Mammary epithelial cell (primary cell): ENCODE measurements at places on chromosomes 6 and 20.
A peak's percentile ranks its signal among the peaks of the same experiment; 100 is the strongest.

DNA sequence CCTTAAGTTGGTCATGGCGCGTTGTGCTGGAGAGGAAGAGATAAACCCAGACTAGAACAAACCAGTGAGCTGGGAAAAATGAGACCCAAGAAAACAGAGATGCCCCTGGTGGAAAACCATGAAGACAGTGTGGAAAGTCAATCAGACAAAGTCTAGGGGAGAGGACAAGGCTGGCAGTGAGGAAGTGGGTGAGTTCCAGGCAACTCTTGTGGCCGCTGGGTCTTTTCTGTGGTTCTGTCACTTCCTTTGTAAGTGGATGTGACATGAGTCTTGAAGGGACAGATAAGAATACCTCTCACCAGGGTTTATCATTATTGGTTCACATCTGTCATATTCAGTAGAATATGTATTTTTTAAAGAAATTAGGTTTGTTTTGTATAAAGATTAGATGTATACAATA lies 738.4 kb downstream of the DHX35 start:
- no peak for DNase-seq

GRCh38 chr6:39496915-39497314 lies 174.4 kb upstream of the KCNK16 start:
- DNase-seq: no peak

- DNase-seq: peak; percentile 43
Observed at GRCh38 chr6:16925461-16925860, 164.2 kb upstream of the ATXN1 start.

GRCh38 chr6:141164042-141164743 lies 968.5 kb upstream of the GJE1 start:
- no peak for DNase-seq

GRCh38 chr6:88983532-88983931 lies 20.1 kb upstream of the RNGTT start:
- peak; percentile 19 for DNase-seq

DNA sequence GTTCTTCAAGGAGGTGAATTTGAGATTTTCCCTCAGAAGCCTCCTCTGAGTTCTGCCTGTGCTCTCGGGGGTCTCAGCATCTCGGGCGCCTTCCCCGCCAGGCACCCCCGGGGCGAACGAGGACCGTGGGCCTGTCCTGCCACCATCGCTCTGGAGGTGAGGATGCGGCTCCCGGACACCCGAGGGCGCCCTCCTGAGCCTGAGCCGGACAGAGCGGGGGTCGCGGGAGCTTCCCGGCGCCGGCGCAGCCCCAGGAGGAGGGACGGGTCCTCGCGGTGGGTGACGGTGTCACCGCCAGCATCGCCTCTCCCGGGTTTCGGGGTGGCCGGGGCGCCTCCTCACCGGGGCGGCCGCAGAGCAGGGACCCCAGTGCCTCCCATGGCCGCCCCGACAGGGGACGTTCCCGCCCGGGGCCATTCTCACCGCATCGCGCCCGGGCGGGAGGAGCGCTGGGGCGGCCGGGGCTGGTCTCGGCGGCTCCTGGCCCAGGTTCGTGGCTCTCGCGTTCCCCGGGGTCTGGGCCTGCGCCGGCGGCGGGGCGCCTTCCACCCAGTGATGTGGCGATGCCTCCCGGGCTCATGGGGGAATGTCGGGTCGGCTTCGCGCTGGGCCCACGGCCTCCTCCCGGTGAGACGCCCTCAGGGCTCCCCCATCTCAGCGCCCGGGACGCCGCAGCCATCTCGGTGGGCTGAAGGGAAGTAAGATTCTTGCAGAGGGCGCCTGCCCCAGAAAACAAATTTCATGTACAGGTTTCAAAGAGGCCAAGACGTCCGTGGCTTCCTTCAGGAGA lies 210.5 kb downstream of the ERMARD start:
- no peak for DNase-seq

- no peak for DNase-seq
Observed at GRCh38 chr6:87654122-87654521, 47.9 kb downstream of the AKIRIN2 start.

GRCh38 chr6:38273325-38273724 lies 366.4 kb downstream of the BTBD9 start:
- DNase-seq: no peak

DNA sequence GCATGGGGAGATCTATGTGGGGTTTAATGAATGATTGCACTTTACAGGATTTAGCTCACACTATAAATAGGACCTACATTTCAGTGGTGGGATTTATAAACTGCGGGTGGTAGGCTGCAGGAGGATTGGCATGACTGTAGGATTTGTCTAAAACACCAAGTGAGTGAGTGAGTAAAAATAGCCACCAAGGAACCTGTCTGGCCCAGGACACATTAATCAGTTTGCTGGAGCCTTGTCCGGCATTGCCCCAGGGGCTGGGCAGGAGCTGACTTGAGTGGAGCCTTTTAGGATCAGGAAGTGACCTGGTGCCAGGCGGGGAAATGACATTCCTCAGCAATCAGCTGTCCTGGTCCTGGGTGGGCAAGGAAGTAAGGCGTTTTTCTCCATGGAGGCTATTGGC lies 278.7 kb upstream of the PRND start:
- peak; percentile 56 for DNase-seq

DNA sequence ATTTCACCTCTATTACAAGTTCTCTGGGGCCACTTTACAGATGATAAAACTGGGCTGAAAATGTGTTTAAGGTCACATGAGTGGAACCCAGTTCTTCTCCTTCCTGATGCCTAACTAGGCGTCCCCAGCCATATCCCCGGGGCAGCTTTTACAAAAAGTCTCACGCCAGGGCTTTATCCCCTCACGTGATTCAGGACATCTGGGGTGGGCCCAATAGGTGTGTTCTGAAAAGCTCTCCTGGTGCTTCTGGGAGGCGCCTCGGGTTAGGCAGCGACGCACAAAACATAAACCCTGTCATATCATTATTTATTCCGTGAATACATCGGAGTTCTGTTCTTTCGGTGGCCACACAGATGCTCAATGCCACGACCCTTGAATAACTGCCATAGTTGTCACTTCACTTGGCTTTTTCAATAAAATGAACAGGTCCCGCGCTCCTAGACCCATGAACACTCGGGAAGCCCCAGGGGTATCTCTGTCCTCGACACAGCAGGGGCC lies 32.1 kb downstream of the SF3B5 start:
- DNase-seq: no peak

GRCh38 chr6:112457886-112458285 lies 110.8 kb downstream of the RFPL4B start:
- DNase-seq: no peak

GRCh38 chr6:150987855-150988464 lies 122.5 kb downstream of the MTHFD1L start:
- DNase-seq: no peak

DNA sequence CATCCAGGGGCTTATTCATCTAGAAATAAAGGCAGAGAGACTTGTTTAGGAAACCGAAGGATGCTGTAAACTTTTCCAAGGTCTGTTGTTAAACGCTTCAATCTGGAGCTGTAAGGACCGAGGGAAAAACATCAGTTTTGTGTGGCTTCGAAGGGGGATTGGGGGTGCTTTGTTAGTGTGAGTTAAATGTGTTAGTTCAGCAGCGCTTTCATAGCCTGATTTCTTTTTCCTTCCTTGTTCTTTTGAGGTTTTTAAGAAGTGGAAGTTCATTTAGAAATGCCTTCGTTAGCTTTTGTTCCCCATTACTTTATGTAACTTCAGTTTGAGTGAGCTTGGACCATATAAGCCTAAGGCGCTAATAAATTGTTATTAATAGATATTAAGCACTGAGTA lies 1.5 kb downstream of the ANKS1A start:
- DNase-seq: no peak

DNA sequence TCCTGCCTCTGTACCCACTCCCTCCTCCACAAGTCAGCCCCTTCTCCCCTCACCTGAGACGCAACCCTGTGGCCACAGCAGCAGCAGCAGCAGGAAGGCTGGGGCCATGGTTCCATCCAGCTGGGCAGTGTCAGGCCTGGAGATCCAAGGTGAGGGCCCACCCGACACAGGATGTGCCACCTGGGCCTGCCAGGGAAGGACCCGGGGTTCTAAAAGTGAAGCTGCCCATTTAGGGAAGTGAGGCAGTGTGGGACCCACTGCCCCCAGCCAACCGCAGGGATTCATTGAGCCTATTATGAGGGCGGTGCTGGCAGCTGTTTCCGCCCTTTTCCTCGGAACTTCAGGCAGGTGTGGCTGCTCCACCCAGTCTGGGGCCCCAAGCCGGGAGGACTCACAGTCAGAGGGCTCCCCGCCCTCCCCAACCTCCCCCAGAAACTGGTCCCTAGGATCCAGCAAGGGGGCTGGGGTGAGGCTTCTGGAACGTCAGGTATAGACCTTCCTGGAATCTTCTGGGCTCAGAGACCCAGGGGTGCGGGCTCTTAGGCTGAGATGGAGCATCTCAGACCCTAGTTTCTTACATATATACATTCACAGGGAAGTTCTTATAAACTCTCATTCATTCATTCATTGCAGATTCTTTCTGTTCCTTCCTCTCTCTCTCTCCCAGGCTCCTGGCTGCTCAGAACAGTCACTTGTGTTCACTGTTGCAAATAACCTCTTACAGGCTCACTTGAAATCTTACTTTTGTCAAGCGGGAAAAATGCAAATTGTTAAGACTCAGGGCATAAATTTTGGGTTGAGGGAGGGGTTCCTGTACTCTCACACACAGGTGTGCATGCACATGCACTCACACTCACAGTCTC lies at the start of gene TREML2:
TSS of gene TREML2 (minus strand) at position 249 of the 863 bp plus-strand sequence. CDS start at position 108, 141 bp downstream.
- DNase-seq: no peak

DNA sequence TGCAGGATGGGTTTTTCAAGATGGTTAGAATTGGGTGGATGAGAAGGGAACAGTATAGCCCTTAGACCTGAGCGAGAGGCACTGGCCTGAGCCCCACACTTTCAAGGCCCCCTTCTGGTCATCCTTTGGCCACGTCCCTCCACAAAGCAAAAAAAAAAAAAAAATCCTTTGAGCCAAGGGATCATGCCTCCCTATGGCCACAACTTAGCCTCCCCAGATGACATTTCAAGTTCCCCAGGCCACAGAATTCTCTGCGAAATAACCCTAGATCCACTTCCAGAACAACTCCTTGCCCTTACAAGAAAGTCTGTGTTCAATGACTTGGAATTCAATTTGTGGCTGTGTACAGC lies 30.4 kb downstream of the ELOVL2 start:
- DNase-seq: no peak

- no peak for DNase-seq
Observed at GRCh38 chr6:39084506-39084905, 30.5 kb downstream of the SAYSD1 start.

DNA sequence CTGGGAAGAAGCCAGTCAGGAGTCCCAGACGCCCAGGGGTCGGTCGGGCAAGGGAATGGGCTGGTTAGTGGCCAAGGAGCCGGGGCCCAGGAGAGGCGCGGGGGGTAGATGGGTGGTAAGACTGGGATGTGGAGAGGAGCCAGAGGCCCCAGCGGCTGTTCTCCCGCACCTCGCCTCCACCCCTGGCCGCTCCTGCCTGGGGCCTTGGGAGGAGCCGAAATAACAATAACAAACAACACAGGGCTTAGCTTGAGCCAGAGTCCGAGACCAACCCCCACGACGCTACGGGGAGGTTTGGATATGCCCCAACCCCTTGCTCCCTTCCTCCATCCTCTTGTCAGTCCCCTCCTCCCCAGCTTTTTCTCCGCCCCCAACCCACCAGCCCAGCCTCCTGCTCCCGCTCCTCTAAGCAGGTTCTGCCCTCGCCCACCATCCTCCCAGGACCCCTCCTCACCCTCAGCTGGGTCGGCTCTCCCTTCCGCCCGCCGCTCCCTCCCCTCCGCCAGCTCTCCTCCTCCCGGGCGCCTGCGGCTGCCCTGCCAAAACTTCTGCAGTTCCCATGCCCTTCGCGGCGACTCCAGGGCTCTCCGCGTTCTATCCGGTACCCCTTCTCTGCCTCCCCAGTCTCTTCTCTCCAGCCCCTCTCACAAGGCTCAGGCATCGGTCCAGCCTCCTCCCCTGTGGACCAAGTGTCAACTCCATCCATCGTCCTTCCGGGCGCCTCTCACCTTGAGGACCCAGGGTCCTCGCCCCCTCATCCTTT lies 1.1 kb downstream of the RNF39 start:
- no peak for DNase-seq

- DNase-seq: no peak
Observed at GRCh38 chr20:10350188-10350842, 83.7 kb downstream of the MKKS start.

DNA sequence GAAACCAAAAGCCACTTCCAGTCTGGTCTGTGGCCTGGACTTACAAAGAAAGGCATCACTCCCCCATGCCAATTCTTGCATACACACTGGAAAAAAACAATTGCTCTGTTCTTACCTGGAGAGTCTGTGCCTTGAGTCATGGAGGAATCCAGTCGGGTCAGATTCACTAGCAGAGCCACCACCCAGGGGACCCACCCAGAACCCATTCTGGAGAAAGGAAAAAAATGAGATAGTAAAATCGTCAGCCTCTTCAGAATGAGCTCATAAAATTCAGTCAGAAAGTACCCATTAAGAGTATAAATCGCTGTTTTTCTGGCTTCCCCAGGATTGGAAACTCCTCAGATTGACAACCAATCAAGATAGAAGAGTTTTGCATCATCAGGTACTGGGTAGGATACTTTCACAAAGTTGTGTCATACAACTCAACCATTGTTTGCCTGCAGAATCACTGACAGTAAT lies at the start of gene HLA-DOB:
TSS of gene HLA-DOB (minus strand) at position 257 of the 459 bp plus-strand sequence. CDS start at position 206, 51 bp downstream.
- DNase-seq: peak; percentile 92

DNA sequence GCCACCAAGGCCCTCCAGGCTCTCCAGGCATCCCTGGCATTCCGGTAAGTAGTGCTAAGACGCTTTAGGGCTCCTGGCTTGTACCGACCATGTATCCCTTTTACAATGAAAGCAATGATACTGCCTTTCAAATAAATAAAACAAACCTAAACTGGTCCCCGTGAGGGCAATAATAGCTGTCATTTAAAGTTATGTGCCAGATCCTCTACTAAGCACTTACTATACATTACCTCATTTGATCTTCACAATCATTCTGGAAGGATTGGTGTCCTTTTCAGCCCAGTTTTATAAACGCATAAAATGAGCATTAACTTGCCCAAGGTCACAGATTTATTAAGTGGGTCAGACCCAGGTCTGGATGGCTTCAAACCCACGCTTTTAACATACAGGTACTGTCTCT lies 114.7 kb downstream of the COL9A1 start:
- no peak for DNase-seq

DNA sequence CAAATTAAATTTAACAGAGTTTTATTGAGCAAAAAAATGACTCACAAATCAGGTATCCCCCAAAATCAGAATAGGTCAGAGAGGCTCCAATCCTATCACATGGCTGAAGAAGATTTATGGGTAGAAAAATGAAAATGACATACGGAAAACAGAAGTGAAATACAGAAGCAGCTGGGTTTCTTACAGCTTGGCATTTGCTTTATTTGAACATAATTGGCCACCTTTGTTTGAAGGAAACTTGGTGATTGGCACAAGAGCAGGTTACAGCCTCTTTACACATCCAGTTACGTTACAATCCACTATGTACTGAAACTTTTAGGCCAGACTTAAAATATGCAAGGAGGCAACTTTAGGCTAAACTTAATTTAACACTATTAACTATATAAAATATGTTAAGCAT lies 11.7 kb upstream of the TREM2 start:
- no peak for DNase-seq
